Activated T-helper 1 cell treated with anti-CD3 and anti-CD28 coated beads, Interleukin-12 subunit alpha, Interleukin-12 subunit beta, Interleukin-2, Interleukin-4 antibody, amounts not matched to agents 30 ng/mL and 10 ng/mL and 1 ng/mL, durations not matched to agents 14 hours and 24 hours and 36 hours (primary cell): ENCODE measurements at places on chromosomes 11 and 22. TPM values are rescaled to one million over a fixed set of nuclear protein-coding genes. Genes with fewer than 3 reads are reported as not detected.
A peak's percentile ranks its signal among the peaks of the same experiment; 100 is the strongest.

GRCh38 chr11:17887779-17888178 lies 125.1 kb downstream of the SERGEF start:
- no peak overlapping the region for H3K4me3 ChIP-seq
- DNase-seq: no peak
- H3K27me3 ChIP-seq: no peaks in the 10 kb centered on the region
- no peak overlapping the region for H3K27ac ChIP-seq

- peaks cover 8% of the 10 kb centered on the region for H3K27me3 ChIP-seq
- no peak overlapping the region for H3K27ac ChIP-seq
- no peaks in the 10 kb centered on the region for H3K4me1 ChIP-seq
- no peak overlapping the region for H3K4me3 ChIP-seq
- no peak for DNase-seq
Observed at GRCh38 chr11:87971354-87971753, 203.9 kb downstream of the RAB38 start.

UVRAG gene
- total RNA-seq: 18.6 and 19.5 TPM in 2 replicates

NDUFS3 gene
- total RNA-seq: 148 and 152 TPM in 2 replicates

GRCh38 chr22:46578251-46578823 lies 40.9 kb upstream of the CELSR1 start:
- peak overlapping the region; percentile 63 for H3K27ac ChIP-seq
- DNase-seq: no peak
- no peaks in the 10 kb centered on the region for H3K27me3 ChIP-seq
- peaks cover 7% of the 10 kb centered on the region for H3K36me3 ChIP-seq
- H3K4me1 ChIP-seq: peaks cover 46% of the 10 kb centered on the region

DNA sequence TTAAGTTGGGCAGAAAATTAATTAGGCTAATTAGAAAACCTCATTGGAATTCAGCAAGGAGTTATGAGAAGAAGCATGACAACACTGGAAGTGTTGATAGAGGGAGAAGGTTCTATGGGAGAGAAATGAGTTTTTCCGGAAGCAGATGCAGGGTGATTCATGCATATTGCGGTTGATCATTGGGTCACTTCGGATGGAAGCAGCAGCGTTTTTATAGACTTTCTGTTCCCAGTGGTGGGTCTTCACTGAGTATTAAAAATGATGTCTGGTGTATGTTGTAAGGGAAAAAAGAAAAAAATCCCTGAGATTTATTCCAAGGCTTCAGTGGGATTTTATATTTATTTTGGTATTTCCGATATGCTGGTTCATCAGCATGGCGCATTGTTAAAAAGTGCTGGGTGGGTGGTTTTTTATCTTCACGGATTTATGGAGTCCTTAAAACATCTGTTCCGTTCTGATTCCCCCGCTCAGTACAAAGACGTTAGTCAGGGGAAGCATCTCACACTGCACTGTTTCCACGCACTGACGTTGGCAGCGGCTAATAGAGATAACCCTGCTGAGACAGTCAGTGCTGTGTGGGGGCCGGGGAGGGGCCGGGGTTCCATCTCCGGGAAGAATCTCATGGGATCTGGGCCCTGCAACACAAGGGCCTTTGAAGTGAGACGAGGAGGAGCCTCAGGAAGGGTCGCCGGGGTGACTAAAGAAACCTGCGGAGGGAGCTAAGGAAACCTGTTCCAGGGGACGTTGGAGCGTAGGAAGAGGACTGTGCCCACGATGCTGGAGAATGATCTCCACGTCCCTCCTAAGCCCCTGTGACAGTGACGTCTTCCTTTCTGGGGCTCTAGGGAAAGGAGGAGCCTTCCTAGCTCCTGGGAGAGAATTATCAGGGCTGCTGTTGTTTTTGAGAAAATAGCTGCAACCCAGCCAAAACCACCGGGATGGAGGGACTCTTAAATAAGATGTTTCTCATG lies 390.0 kb downstream of the NTM start:
- no peaks in the 10 kb centered on the region for H3K27me3 ChIP-seq
- H3K27ac ChIP-seq: no peak overlapping the region
- no peak for DNase-seq
- H3K36me3 ChIP-seq: no peaks in the 10 kb centered on the region
- H3K4me3 ChIP-seq: no peak overlapping the region

DNA sequence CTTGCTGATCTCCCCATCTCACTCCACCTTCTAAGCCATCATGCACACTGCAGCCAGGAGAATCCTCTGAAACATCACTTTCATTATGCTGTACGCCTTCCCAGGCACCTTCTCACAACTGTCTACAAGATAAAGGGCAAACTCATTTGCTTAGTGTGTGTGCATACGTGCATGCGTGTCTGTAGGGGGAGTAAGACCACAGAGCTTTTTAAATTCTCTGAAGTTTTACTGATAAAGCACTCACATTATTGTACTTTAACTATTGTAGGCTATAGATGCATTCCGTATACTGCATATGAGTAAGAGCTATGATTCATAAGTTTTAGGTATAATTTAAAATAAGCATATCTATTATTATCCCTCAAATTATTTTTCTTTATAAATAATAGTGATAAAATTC lies 15.3 kb upstream of the ANKK1 start:
- no peaks in the 10 kb centered on the region for H3K27me3 ChIP-seq
- H3K27ac ChIP-seq: no peak overlapping the region
- DNase-seq: no peak
- no peak overlapping the region for H3K4me3 ChIP-seq

PHRF1 gene
- 58.6 and 59.8 TPM in 2 replicates for total RNA-seq

GRCh38 chr11:61069427-61069826 lies 32.9 kb upstream of the CD5 start:
- H3K4me3 ChIP-seq: no peak overlapping the region
- H3K4me1 ChIP-seq: peaks cover 96% of the 10 kb centered on the region
- peaks cover 68% of the 10 kb centered on the region for H3K36me3 ChIP-seq
- no peaks in the 10 kb centered on the region for H3K27me3 ChIP-seq

DNA sequence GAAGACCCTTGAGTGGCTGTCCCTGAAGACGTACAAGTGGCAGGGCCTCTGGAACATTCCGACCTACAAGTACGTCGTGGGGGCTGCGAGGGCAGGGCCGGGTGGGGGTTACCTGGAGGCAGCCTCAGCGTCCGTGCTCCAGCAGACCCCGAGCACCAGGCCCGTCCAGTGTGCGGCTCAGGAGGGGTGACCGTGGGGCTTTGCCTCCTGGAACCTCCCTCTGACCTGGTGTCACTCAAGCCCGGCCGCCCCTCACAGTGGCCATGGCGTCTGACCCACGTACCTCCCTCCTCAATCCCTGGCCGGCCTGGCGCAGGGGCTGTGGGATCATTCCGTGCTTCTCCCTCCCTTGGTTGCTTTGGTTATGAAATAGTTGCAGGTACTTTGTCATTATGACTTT lies 18.5 kb downstream of the RNH1 start:
- no peaks in the 10 kb centered on the region for H3K27me3 ChIP-seq
- no peak overlapping the region for H3K27ac ChIP-seq
- no peak overlapping the region for H3K4me3 ChIP-seq
- no peak for DNase-seq
- no peaks in the 10 kb centered on the region for H3K4me1 ChIP-seq

DNA sequence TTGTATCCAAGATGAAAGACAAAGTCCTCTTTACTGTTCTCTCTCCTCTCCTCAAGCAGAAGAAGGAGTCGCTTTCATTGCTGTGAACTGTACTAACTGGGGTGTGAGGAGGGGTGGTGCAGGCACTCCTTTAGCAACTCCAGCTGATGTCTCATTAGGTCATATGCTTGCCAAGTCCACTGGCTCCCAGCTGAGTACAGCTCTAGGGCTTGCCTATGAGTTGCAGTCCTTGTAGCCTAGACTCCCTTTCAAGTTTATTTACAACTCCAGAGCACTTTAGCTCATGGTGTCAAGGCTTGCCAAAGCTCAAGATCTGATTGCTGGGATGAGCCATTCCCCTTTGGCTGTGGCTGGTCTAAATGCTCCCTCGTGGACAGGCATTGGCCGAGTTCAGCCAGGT lies 55.1 kb upstream of the PDGFD start:
- no peak for DNase-seq
- no peak overlapping the region for H3K27ac ChIP-seq
- H3K4me3 ChIP-seq: no peak overlapping the region
- no peaks in the 10 kb centered on the region for H3K27me3 ChIP-seq
- H3K36me3 ChIP-seq: no peaks in the 10 kb centered on the region

GRCh38 chr22:25900390-25900789 lies 158.4 kb downstream of the MYO18B start:
- H3K4me3 ChIP-seq: no peak overlapping the region
- H3K27me3 ChIP-seq: peaks cover 4% of the 10 kb centered on the region
- H3K36me3 ChIP-seq: no peaks in the 10 kb centered on the region

MS4A3 gene
- not detected in 2 replicates for total RNA-seq

- H3K27me3 ChIP-seq: peaks cover 1% of the 10 kb centered on the region
- H3K27ac ChIP-seq: no peak overlapping the region
- no peak for DNase-seq
- H3K4me1 ChIP-seq: no peaks in the 10 kb centered on the region
Observed at GRCh38 chr11:20933086-20933485, 263.7 kb downstream of the NELL1 start.

GRCh38 chr22:39721206-39722031 lies 150.9 kb downstream of the CACNA1I start:
- peaks cover under 1% of the 10 kb centered on the region for H3K27me3 ChIP-seq
- no peak overlapping the region for H3K4me3 ChIP-seq
- no peak overlapping the region for H3K27ac ChIP-seq
- no peak for DNase-seq

GRCh38 chr22:39230261-39231196 lies 14.3 kb downstream of the PDGFB start:
- no peak overlapping the region for H3K4me3 ChIP-seq
- no peaks in the 10 kb centered on the region for H3K36me3 ChIP-seq
- DNase-seq: no peak
- no peak overlapping the region for H3K27ac ChIP-seq

MAP6 gene
- total RNA-seq: 0.49 and 0.54 TPM in 2 replicates
